ENCODE measurements at places on chromosomes 7 and 10.

- no peak for DNase-seq
- H3K36me3 ChIP-seq: no peaks in the 10 kb centered on the region
- no peak overlapping the region for H3K4me3 ChIP-seq
Observed at GRCh38 chr10:16581202-16581601, 59.5 kb upstream of the C1QL3 start.

- H3K27ac ChIP-seq: peak overlapping the region; percentile 82
- DNase-seq: peak; percentile 86
- no peaks in the 10 kb centered on the region for H3K27me3 ChIP-seq
- no peaks in the 10 kb centered on the region for H3K36me3 ChIP-seq
- peaks cover 13% of the 10 kb centered on the region for H3K4me1 ChIP-seq
Observed at GRCh38 chr10:101354328-101355071, 535 bp downstream of the BTRC start.

- no peaks in the 10 kb centered on the region for H3K4me1 ChIP-seq
- DNase-seq: no peak
- no peaks in the 10 kb centered on the region for H3K36me3 ChIP-seq
- no peak overlapping the region for H3K4me3 ChIP-seq
- no peaks in the 10 kb centered on the region for H3K27me3 ChIP-seq
Observed at GRCh38 chr10:26573674-26574073, 123.8 kb upstream of the PDSS1 start.

GRCh38 chr7:93249491-93250148 lies 17.5 kb downstream of the VPS50 start:
- H3K27me3 ChIP-seq: no peaks in the 10 kb centered on the region
- H3K4me3 ChIP-seq: no peak overlapping the region
- H3K36me3 ChIP-seq: no peaks in the 10 kb centered on the region
- H3K27ac ChIP-seq: no peak overlapping the region

Data from kidney (tissue), 22 donors.